ENCODE measurements at places on chromosomes 1 and 21.

DNA sequence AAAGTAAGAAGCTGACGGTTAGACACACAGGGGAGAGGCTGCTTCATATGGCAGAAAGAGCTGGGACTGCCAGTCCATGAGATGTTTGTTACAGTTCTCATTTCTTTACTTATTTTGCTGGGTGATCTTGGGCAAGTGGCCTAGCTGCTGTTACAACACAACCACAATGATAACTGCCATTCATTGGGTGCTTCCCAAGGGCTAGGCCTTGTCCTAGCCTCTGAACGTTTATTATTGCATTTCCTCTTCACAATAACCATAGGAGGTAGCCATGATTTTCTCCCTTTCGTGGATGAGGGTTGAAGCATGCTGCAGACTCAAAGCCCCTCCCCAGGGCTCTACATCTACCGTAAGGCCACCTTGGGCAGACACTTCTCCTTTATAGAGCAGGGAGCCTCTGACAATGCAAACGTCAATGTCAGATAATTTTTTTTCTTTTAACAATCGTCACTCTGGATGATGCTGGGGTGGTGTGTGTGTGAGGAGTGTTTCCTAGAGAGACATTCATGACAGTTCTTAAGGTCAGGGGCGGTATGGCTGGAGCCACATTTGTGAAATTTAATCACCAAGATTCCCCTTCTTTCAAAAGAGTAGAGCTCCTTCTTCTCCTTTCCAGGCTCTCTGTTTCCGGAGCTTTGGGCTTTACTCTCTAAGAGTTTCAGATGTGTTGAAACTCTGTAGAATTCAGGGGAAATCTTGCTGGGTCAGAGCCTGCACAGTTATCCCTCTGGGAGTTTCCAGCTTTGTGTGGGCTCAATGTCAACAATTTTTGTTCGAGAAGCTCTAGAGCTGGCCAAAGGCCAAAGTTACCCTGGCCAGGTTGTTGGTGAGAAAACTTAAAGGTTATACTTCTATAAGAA lies 138.5 kb upstream of the SGIP1 start:
- DNase-seq, result no peak

GRCh38 chr1:16387201-16388188 lies 20.5 kb downstream of the SZRD1 start:
- DNase-seq, result no peak

DNA sequence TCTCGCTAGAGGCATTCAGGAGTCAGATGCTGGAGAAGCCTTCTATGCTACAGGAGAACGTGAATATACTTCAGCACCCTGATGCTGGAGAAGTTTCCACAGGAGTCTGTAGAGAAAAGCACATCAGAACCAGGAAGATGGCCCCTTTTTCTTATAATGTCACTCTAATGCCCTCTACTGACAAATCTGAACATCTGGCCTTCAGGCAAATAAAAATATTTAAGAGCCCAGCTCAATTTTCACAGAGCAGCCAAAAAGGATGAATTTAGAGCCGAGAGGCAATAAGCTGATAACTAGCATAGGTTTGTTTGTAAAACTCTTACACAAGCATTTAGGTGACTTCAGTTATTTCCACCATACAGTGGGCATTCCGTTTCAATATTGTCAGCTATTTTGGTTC lies 3.8 kb upstream of the RRP15 start:
- DNase-seq, result no peak

- DNase-seq, result no peak
These were observed 48.7 kb downstream of the RAP1GAP start for GRCh38 chr1:21620496-21620895.

DNA sequence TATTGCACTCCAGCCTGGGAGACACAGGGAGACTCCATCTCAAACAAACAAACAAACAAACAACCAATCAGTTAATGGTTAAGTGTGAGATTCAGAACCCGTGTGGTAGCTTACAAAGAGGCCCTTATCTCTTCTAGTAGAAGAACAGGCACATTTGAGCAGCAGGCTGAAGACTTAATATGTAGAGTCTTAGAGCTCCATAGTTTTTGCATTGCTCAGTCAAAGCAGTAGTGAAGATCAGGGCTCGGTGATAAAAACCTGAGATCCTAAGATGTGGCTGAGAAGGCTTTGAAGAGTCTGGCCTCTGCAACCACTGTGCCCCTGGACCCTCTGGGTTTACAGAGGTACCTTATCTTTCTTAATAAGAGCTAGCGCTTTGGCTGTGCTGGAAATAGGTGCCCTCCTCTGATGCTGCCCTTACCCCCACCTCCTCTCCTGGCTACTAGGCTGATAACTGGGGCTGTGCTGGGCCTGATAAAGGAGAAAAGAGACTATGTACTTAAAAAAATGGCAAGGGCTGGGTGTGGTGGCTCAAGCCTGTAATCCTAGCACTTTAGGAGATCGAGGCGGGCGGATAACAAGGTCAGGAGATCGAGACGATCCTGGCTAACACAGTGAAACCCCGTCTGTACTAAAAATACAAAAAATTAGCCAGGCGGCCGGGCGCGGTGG lies 10.5 kb upstream of the UCK2 start:
- no peak for DNase-seq

GRCh38 chr21:41369920-41370839 lies 8.4 kb downstream of the MX2 start:
- DNase-seq, result peak; percentile 66

DNA sequence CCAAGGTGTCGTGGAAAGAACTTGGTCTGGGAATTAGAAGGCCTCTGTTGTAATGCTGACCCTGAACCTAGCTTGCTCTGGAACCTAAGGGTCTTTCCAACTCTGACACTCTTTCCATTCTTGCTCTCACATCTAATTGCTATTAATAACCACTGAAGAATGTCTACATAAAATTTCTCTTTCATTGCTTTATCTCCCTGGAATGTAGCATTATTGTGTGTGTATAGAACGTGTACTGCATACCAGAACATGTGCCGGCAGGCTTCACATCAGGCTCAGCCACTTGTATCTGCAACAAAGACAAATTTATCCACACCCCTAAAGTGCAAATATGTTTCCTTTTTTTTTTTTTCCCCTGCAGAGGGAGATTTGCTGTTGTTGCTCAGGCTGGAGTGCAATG lies 13.9 kb upstream of the LAX1 start:
- no peak for DNase-seq

GRCh38 chr1:172352435-172352834 lies 68.0 kb upstream of the C1orf105 start:
- DNase-seq, result no peak

- no peak for DNase-seq
These were observed 95.9 kb downstream of the PHTF1 start for GRCh38 chr1:113663165-113663951.

- DNase-seq, result no peak
These were observed 150.3 kb downstream of the AMY1C start for GRCh38 chr1:103900005-103900404.

DNA sequence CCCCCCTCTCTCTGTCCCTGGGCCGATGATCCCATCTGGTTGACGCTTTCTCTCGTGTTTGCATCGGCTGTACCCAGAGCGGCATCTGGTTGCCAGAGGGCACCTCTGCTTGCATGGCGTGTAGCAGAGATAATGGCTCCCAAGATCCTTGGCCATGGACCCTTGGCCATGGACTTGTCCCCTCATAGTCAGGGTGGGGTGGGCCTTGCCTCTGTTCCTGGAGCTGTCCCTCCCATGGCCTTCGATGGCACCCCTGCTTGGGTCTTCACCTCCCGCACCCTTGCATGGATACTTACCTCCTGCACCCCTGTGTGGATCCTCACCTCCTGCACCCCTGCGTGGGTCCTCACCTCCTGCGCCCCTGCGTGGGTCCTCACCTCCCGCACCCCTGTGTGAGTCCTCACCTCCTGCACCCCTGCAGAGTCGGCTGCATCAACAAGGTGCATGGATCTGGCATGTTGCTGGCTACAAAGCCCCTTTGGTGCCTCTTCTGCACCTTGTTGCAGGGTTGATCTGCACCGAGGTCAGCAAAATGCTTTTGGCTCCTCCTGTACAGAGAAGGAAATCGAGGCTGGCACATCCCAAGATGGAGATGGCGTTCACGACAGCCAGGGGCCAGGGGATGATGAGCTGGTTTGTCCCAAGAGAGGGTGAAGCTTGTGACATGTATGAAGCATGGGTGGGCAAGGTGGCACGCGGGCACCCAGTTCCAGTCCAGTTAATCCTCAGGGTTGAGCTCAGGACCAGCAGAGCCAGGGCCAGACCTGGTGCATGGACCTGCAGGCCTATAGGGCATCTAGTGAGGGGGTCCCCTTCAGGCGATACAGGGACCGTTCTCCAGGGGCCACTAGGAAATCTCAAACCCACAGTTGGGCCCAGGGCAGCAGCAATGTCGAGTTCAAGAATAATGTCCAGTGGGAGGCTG lies 46.1 kb upstream of the C1orf174 start:
- DNase-seq, result no peak

DNA sequence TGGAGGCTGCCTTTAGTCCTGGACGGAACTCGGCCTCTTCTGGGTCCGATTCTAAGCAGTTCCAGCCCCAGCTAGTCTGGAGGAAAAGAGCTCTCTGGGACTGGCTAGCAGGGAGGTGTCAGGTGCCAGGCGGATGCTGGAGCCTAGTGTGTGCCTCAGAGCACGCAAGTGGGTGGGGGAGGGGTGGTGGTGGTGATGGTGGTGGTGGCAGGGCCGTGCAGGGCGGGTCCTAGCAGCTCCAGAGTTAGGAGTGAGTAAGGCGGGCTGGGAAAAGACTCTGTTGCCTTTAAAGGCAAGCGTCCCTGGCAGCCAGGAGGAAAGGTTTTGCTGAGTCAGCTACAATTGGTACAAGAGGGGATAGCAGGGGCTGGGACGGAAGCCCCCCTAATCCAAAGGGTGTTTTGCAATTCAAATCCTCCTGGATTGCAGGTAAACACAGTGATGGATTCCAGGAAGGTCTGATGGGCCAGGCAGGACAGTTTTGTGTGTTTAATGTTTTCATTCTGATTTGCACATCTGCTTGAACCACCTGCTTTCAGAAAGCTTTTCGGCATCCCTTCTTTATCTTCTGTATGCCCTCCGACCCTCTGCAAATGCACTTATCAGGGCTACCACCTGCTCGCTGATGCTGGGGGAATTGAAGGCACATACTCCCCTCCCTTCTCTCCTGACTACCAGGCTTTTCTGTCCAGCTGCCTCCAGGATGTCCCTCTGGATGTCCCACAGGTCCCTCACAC lies 4.1 kb upstream of the SLC2A1 start:
- no peak for DNase-seq

- peak; percentile 46 for DNase-seq
These were observed 4.9 kb upstream of the SLC44A5 start for GRCh38 chr1:75615613-75616435.

GRCh38 chr21:44508711-44509445 lies 31.1 kb downstream of the KRTAP10-1 start:
- no peak for DNase-seq

DNA sequence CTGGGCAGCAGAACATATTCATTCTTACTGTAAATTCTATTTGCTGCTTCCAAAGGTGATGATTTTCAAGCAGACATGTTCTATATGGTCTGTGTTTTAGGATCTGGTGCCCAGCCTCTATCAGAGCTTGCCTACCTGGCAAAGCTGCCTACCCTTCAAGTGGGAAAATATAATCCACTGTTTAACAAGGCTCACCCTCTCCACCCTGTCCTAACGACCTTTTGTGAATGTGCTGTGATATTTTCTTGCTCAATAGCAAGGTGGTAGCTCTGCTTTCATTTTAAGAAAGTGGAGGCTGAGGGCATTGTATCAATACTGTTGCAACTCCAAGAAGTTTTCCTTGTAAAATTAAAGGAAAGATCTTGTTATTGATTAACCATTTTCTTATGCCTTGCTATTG lies 26.0 kb upstream of the AGO1 start:
- DNase-seq, result no peak

DNA sequence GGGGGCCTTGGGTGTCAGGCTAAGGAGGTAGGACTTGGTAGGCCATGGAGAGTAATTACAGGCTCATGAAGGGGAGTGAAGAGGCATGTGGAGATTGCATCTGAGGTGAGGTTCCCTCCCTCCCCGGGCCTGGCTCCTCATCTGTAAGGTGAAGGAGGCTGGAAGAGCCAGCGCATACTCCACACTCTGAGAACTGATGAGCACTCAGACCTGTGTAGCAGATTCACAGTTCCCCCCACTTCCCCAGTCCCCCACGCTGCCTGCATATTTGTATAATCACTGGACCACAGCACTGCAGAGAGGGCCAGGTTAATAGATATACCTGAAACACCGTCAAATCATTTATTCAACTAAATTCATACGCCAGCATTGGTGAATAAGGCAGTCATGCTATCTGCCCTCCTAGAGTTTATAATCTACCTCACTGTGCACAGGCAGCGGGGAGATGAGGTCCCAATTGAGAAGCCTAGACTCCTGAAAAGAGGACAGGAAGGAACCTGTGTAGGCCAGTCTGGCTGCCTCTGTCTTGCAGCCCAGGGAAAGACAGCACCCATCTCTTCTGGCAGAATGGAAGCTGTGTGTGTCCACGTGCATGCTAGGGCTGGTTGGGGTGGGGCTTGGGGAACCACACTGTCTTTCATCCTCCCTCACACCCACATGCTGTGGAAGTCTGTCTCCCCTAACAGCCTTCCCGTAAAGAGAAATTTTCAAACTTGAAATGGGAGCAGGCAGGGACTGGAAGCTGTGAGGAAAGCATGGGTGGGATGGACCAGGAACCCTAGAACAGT lies 110.6 kb upstream of the ATP1A1 start:
- DNase-seq, result no peak

DNA sequence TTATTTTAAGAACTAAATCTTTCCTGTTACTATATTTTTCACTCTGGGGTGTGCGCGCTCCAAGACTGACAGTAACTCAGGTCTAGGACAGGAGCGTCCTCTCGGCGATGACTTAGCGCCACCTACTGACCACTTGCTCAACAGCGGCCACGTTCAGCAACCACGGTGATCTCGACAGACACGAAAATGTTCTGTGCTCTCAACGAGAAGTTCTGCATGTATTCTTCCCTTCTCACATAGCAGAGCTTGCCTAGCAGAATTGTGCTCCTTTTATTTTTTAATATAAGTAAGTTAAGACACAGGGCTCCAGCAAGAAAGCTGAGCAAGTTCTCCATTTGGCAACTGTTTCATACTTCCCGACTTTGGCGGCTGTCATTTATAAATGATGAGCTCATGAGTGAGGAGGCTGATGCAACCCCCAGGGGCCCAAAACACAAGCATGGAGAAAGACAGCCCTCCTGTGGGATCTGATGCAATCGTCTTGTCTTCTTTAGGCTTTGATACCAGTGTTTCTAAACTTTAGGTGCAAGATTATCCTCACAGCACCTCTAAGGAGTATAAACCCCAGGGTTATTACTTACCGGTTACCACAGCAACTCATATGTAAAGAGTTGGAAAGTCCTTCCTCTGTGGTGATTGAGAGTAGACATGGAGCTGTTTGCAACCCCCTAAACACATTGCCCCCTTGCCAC lies 92.6 kb downstream of the HHIPL2 start:
- DNase-seq, result peak; percentile 75

DNA sequence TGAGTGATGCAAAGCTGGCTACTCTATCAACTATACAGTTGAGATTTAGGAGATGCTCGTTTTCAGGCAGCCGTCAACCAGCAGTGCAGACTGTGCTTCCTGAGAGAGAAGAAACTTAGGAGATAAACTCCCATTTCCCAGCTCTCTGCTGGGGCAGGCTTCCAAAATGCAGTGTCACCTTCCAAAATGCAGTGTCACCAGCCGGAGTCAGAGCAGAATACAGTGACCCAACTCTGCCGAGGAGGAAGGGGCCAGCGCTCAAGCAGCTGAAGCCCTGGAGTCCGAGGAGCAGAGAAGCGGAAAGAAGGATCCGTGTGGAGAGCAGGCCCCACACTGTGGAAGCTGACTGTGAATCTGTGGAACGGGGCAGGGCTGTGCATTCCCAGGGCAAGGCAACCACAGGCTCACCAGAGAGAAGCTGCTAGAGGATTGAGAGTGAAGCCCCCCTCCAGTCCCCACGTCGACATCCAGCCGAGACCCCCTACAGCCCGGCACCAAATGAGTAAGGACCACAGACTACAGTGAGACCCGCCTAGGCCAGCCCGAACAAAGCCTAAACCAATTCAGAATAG lies 703 bp upstream of the KRTAP12-1 start:
- DNase-seq, result no peak

All from HuH-7 (cell line).